ENCODE measurements at places on chromosomes 6 and 20. TPM values are rescaled to one million over a fixed set of nuclear protein-coding genes. Genes with fewer than 3 reads are reported as not detected.

Gene PHACTR1
- total RNA-seq, result 0.11 TPM

Gene MAP7
- 0.75 TPM for total RNA-seq

Gene FAM110A
- total RNA-seq, result 19.4 TPM

Gene FAM209B
- total RNA-seq, result 1.5 TPM

Gene POPDC3
- total RNA-seq, result not detected

Gene TREM1
- not detected for total RNA-seq

Gene OR2B6
- not detected for total RNA-seq

Gene MAPK13
- total RNA-seq, result 18.7 TPM

Gene BPI
- not detected for total RNA-seq

Gene MAK
- 0.11 TPM for total RNA-seq

Gene ABCF1
- 85.2 TPM for total RNA-seq

All from T-helper 2 cell treated with Interferon-gamma antibody and Interleukin-4, amounts not matched to agents 100 ng/mL and 5 ng/mL, for 36 hours (primary cell).